ENCODE measurements at places on chromosomes 3 and 15.

DNA sequence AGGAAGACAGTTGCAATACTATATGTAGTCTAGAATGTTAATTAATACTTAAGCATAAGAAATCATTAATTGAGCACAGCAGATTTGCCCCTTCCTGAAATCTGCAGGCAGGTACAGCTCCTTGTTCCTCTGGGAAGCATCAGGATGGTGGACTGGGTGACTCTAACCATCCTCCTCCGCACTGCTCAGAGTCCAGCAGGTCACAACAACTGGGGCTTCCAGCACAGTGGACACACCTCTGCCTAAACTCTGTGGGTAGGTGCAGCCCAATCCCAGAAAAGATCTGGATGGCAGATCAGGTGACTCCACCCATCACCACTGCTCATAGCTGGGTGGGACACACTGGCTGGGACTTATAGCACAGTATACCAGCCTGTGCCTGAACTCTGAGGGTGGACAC is 189.9 kb upstream of the TMCO5A start:
- no peak for DNase-seq

GRCh38 chr15:91765660-91766059 is 87.8 kb upstream of the SLCO3A1 start:
- no peak for DNase-seq

GRCh38 chr15:24878153-24878552 is 76.6 kb upstream of the SNRPN start:
- DNase-seq, result no peak

- no peak for DNase-seq
These were observed 35.4 kb downstream of the PXYLP1 start for GRCh38 chr3:141266797-141267555.

DNA sequence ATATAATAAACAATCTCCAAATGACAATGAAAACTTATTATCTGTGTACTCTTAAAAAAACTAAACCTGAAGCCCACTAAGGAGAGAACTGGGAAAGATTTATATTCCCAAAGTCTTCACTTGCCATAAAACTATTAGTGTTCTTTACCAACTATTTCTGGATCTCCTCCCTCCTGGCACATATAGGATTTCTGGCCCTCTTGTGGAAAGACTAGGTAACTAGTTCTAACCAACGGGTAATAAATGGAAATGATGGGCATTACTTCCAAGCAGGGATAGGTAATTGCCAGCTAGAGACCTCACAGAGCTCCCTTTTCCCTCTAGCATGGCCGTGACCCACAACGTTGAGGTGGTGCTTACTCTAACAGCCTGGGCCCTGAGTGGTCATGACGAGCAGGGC is 110.1 kb downstream of the DNAH12 start:
- no peak for DNase-seq

DNA sequence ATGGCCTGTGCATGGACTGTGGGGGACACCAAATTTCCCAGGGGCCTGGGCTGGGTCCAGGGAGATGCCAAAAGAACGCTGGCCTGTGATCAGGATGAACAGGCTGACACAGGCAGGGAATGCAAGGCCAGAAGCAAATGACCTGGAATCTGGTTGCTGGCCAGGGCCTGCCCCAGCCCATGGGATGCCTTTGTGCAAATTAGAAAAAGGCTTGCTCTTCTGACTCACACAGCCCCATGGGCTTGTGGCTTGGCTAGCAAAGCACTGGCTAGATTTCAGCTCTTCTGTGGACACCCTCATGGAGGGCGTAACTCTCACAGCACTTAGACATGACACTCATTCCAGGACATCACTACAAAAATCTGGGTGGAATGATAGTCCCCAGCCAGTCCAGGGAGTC is 356.0 kb downstream of the SHQ1 start:
- DNase-seq, result no peak

GRCh38 chr15:62513893-62514292 is 348.8 kb upstream of the C2CD4B start:
- DNase-seq, result no peak

GRCh38 chr3:60086811-60087210 is 1037.0 kb upstream of the CFAP20DC start:
- DNase-seq, result no peak

Data from cortex of kidney (tissue), 1 donor.